ENCODE measurements at places on chromosomes 16 and 17.

DNA sequence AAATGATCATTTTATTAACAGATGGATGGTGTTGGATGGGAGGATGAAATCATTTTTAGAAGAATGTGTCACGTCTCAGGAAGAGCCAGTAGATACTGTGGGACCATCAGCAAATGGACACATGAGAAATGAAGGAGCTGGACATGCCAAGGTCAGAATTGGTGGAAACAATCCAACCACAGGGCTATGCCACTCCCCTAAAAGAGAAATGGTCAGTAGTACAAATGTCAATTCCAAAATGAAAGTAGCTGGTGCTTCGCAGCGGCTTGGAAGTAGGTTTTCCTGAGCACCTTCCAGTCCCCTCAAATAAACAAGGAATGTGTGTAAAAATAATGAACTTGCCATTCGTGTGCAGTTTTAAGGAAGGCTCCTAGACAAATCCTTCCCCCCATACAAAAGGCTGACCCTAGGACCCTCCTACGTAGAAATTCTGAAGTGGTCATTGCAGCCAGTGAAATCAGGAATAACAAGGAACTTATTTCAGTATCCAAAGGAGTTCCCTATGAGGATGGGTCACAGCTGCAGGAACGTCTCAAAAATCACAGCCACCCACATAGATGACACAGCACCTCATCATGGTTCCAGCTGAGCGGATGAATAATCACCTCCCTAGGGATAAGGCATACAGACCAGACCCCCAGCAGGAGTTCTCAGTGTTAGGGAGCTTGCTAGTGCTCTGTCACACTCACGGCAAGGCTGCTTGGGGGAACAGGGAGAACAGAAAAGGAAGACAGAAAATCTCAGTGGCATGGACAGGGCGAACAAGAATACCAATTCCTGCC lies 239.2 kb downstream of the HS3ST3A1 start:
- DNase-seq, result no peak

GRCh38 chr17:29046473-29046839 lies 3.5 kb downstream of the PIPOX start:
- DNase-seq, result no peak

DNA sequence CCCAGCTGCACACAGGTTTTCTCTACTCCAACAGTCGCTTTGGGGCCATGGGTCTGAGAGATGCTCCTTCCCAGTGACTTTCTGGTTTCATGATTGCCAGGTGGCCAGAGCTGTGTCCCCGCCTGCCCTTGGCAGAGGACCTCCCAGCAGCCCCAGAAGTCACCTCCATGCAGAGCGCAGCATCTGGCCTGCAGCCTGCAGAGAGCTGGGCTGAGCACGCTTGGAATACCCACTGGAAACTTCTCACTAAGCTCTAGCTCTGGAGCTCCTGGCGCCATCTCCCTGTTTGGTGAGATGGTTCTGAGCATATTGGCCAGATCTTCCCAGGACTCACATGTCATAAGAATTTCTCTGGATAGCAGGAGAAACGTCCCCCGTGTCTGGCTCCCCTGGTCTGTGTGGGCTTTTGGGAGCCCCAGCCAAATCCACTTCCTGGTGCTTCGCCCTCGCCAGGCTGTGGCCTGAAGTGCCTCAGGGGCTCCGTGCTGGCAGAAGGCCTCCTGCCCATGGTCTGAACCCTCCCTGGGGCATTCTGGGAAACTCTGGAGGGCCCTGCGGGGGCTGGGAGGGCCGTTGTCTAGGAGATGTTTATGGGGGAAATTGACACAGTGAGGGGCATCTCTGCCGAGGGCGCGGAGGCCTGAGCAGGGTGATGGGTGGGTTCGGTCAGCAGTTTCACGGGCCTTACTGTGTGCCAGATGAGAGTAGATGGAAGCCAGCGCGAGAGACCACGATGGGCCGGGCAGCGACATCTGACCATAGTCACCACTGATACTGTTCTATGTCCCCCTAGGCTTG lies 73.2 kb upstream of the CIBAR2 start:
- no peak for DNase-seq

DNA sequence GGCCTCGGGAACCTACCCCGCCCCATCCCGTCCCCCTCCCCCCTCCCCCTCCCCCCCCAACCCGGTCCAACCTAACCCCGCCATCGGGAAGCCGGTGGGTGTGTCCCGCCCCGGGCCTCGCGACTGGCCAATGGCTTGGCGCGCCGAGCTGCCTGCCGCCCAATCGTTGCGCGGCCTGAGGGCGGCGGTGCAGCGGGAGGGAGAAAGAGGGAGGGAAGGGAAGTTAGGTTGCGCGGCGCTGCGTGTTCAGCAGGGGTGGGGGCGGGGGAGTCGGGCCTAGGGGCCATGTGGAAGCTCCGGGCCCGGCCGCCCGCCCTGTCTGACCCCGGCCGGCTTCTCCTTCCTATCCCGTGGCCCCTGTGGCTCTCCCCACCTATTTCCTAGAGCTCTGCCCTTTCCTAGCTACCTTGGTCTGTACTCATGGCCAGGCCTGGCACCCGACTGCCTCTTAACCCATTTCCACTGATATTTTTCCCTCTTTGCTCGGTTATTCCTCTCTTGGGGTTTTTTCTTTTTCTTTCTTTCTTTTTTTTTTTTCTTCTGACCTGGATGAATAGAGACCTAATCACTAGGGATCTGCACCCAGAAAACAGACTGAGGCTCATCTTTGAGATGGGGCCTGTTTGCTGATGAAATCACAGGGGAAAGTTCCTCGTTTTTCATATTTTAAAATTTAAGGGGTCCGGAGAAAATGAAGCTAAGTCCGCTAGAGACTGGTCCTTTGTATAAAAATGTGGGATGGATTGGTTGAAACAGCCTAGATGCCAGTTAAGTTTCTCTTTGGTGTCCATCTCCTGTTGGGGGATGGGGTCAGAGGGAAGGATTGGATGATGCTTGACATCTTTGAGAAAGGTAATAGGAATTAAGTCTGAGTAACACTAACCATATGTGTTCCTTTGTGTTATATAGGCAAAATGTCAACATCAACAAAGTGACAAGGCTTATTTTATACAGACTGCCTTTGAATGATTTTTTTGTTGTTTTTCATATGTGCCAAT lies 1.1 kb downstream of the KPNB1 start:
- peak; percentile 81 for DNase-seq

DNA sequence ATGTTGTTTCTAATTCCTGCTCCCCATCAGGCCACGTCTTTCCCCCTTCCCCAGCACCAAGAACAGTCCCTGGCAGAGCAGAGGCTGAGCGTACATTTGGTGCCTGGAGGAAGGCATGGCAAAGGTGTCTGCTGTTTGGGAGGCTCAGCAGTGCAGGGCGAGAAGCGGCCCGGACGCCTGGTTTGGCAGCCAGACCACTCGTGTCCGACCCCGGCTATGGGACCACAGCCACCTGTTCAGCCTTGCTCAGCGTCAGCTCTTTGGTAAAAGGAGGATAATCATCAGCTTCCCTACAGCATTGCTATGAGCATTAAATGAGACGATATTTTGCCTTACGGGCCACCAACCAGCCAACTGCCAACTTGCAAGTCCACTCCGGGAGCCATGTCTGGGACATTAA lies 106.7 kb upstream of the CREBBP start:
- DNase-seq, result no peak

DNA sequence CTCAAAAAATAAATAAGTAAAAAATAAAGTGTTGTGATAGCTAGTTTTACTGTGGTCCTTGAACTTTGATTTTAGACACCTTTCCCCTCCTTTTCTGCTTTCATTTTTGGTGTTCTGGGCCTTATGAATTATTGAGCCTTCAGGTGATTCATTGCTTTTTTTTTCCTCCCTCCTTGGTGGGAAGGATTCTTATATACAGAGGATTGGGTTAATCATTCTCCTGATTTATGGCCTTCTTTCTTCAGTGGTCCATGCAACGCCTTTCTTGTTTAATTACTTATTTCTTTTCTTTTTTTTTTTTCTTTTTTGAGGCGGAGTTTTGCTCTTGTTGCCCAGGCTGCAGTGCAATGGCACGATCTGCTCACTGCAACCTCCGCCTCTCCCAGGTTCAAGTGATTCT lies 8.0 kb upstream of the MYL4 start:
- no peak for DNase-seq

DNA sequence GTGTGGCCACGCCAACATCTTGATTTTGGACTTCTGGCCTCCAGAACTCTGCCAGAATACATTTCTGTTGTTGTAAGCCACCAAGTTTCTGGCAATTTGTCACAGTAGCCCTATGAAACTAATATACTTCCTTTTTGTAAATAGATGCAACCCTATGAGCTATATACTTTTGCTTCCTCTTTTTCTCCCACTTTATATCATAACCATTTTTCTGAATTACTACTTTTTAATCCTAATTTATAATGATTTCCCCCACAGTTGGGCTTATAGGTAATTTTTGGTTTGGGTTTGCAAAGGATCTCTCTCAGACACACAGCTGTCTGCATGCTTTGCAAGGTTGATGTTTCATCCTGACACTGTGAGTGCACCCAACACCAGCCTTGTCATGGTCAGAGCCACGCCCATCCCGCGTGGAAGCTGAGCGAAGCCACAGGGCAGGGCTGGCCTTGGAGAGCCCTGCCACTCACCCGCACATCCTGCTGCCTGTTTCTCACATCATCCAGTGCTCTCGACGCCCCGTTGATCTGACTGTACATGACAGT lies 5.8 kb downstream of the TRIM25 start:
- DNase-seq, result peak; percentile 48

GRCh38 chr16:14292051-14292825 lies 221.1 kb downstream of the MRTFB start:
- DNase-seq, result no peak

DNA sequence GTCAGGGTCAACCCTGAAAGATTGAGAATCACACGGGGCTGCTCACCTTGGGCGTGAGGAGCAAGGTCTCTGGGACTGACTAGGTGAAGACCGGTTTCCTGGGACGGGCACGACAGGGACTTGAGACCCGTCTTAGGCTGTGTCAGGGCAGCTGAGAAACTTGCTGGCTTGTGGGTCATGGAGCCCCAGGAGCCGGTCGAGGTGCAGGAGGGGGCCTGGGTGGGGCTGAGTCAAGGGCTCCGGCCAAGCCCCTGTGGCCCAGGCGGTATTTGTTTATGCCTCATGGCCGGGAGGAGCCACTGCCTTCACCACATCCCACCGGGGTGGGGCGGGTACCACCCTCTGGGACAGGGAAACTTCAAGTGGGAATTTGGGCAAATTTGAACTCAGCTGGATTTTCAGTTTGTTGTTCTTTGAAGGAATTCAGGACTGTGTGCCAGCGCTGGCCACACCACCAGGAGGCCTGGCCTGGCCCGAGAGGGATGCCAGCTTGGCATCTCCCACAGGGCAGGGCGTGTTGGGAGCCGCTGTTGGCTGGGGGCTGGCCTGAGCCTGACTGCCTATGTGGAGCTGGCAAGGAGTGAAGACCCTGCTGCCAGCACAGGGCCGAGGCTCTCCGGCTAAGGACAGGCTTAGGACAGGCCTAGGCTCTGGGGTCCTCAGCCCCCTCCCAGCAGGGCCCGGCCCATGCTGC lies 116.1 kb downstream of the METRNL start:
- DNase-seq, result peak; percentile 16

DNA sequence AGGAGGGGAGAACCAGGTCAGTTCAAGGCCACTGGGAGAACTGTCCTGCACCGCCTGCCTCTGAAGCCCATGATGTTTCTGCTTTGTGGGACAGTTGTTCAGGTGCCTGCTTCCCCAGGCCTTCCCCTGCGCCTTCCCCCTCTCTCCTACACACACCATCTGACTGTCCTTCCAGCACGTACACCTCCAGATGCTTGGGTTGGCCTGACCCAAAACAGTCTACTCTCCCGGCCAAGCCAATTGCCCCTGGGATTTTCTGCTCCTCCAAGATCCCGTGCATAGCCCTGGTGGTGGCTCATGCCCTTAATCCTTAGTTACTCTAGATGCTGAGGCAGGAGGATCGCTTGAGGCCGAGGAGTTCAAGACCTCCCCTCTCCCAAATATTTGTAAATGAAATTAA lies 684 bp upstream of the RSAD1 start:
- peak; percentile 18 for DNase-seq

- DNase-seq, result no peak
Measured at GRCh38 chr17:21538615-21539014, 153.7 kb upstream of the KCNJ18 start.

DNA sequence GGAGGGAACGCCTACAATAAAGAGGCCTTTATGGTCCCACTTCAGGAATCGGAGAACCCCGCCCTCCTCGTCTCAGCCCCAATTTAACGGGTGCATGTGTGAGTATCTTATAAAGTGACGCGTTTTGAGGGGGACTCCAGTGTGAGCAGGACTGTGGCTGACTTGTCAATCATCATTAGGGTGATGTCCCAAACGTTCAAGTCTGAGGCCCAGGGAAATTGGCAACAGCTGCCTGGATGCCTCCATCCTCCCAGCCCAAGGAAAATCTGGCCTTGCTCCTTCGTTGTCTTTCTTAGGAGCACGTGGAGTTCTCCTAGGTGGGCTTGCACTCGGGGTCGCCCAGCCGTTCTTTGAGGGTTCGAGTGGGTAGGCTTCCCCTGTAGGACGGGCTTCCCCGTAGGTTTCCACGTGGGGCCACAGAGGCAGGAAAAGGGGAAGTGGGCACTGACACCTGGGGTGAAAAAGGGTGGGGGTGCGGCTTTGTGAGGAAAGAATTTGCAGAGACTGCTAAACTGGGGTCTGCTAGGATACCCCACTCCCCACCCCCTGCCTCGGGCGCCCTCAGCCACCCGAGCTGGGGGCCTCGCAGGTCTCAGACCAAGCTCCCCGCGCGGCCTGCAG lies 561 bp upstream of the HERPUD1 start:
- no peak for DNase-seq

GRCh38 chr17:70158591-70158990 lies 10.7 kb upstream of the KCNJ2 start:
- no peak for DNase-seq

GRCh38 chr16:83762141-83762991 lies 45.4 kb upstream of the HSBP1 start:
- DNase-seq, result no peak

DNA sequence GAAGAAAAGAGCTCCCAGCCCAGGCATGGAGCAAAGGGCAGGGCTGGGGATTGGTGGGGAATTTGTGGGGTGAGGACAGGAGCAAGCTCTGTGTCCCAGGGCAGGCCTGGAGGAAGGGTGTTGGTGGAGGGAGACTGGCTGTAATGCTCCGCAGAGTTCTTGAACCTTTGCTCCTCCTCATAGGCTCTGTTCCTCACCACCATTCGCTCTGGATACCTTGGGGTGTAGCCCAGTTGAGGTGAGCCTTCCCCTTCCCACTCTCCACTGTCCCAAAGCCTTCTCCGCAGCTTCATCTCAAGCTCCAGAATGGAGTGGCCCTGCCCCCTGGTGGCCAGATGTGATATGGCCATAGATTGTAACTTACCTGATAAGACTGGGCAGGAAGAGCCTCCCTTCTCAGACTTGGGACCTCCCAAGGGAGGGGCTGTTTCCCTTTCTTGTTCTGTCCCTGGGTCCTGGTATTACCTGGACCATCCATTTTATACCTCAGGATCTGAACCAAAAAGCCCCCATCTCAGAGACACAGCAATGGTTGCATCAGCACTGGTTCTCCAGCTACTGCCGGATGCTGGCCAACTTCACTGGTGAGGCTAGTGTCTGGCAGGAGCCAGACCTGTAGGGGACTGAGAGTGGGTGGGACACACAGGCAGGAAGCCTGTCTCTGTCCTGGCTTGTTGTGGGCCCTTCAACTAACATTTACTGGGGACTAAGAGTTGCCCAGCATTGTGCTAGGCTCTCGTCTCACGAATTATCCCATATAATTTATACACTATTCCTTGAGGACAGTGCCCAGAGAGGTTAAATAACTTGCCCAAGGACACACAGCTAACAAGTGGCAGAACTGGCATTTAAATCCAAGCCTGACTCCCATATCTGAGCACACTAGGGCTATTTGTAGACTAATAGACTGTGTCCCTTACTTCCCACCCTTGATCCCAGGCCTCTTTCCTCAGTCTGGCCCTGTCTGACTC lies 19.1 kb upstream of the STAC2 start:
- peak; percentile 92 for DNase-seq

GRCh38 chr16:68894714-68895113 lies 51.4 kb downstream of the TANGO6 start:
- no peak for DNase-seq

GRCh38 chr17:80187090-80187489 lies 17.3 kb downstream of the CARD14 start:
- DNase-seq, result no peak

Data from natural killer cell (primary cell).